ENCODE measurements at places on chromosomes 13 and 19.

- DNase-seq, result no peak
Measured at GRCh38 chr13:21501686-21502085, 42.6 kb upstream of the ZDHHC20 start.

GRCh38 chr19:3123956-3124355 lies 11.9 kb upstream of the GNA15 start:
- DNase-seq, result no peak

- no peak for DNase-seq
Measured at GRCh38 chr13:41696163-41697003, 239.0 kb downstream of the RGCC start.

DNA sequence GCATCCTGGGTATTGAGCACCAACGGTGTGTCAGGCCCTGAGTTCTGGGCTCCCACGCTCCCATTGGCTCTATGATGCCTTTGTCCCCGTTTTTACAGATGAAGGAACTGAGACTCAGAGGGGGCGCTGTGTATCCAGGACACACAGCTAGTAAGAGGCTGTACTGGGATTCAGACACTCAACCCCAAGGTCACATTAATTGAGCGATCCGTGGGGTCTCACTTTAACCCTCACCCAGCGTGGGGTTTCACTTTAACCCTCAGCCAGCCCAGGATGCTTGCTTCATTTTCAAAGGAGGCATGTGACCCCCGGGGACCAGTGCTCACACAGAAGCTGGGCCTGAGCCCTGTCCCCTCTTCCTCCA lies 42.6 kb downstream of the CYP4F22 start:
- no peak for DNase-seq

DNA sequence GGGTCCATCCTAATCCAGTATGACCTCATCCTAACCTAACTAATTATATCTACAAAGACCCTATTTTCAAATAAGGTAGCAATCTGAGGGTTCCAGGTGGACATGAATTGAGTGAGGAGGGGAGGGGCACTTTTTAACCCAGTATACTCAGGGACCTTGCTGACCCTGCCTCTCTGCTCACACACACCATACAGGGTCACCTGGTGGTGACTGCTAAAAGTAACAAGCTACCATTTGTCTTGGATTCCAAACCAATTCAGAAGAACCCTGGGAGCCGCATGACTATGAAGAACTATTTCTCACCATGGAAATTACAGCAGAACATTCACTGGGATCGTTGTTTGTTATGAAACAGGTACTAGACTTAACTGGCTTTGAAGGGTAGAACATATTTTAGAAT lies 151.9 kb downstream of the LACC1 start:
- no peak for DNase-seq

DNA sequence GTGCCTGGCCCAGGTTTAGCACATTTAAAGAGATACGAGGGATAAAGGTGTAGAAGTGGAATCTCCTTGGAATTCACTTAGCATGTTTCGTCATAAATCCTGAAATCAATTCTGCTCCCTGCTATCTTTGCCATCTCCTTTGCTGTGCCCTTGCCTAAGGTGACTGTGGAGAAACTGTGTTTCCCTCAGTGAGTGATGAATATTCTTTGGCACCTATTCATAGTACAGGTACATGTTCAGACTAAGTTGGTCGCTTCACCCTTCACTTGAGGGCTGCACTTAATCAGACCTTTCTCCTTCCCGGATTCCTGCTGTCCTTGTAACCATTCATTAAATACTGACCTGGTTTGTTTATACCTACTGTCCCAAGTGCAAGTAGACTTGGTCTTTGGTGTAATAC lies 17.8 kb downstream of the PCCA start:
- DNase-seq, result no peak

DNA sequence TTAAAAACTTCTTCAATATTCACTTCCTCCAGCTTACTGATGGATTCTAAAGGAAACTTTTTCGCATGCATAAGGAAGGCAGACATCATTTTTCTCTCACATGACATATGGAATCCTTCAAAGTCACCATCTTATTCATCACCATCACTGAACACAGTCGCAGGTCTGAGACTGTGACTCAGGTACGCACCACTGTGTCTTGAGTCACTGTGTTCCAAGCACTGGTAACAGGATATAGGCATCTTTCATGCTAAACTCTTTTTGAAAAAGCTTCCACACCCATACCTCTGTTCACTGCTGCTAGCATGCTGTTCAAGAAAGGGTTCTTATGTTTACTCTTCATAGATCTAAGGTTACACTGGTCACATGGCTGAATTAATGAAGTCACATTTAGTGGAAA lies 67.0 kb upstream of the SIAH3 start:
- DNase-seq, result no peak

GRCh38 chr19:40739871-40740703 lies 10.2 kb downstream of the ACTMAP start:
- DNase-seq, result no peak

DNA sequence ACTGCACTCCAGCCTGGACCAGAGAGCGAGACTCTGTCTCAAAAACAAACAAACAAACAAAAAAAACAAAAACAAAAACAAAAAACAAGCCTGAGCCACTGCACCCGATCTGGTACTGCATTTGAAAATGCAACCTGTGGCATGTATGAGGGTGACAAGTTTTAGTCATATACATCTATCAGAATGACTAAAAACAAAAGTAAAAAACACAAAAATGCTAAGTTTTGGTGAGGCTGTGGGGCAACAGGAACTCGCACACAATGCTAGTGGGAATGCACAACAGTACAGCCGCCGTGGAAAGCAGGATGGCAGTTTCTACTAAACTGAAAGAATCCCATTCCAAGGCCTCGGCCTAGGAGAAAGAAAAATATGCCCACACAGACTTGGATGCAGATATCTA lies 7.8 kb downstream of the EBPL start:
- no peak for DNase-seq

- DNase-seq, result no peak
Measured at GRCh38 chr19:43318796-43319314, 34.6 kb upstream of the CD177 start.

DNA sequence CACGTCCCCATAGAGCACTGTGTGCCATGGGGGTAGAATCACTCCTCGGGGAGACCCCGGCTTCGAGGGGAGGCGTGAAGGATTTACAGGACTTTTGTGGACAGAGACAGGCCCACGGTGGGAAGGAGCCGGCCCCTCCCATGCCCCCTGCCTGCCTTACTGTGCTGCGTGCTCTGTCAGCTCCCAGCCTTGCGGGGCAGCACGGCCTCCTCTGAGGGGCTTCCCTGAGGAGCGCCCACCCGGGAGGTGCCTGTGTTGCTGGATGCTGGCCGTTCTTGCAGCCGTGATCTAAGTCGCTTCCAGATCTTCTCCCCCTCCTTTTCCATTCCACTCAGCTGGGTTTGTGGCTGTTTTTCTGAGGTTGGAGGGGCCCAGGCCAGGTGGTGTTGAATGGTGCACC lies 29.1 kb downstream of the PLEKHJ1 start:
- no peak for DNase-seq

DNA sequence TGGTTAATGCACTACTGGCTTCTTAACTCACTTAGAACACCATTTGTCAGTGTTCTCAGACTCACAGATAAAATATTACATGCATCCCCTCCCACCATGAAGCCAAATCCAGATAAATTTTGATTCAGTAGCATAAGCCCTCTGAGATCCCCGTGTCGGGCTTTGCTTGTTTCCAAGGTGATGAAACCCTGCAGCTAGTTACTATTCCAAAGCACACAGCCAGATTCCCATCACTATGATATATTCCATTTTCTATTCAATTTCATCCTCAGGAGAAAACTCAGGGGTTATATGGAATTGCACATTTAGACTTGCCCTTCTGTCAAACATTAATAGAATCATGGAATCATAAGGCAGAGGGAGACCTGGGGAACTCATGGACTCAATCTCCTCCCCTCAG lies 9.4 kb upstream of the FAM124A start:
- no peak for DNase-seq

All from hematopoietic multipotent progenitor cell treated with erythropoietin and hydrocortisone succinate and interleukin-3 and kit ligand, for 17 days (in vitro differentiated cells).